ENCODE measurements at places on chromosomes 4 and X.

- DNase-seq, result peak; percentile 91
Measured at GRCh38 chr4:152779513-152780266, at the start of the genes ARFIP1 and TIGD4. TSS of gene ARFIP1 (plus strand) at chr4:152779954. CDS start at chr4:152829634, 49,680 bp downstream. TSS of gene TIGD4 (minus strand) at chr4:152779730. CDS start at chr4:152771004, 8,726 bp downstream.

GRCh38 chrX:47808904-47809788 is 27.6 kb upstream of the ZNF81 start:
- DNase-seq, result no peak

DNA sequence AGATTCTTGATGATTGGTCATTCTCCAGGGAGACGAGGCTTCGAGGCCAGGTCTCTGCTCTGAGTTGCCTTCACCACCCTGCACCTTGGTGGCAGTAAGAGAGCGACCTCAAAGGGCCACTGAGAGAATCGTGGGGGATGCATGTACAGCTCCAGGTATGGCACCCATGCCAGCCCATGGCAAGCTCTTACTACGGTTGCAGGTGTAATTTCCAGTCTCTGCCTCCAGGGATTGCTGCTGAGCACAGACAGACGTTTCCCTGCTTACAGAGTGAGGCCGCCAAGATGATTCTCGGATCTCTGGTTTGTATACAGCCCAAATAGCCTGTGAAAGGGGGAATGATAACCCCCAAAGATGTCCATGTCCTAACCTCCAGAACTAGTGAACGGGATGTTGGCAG is 16.3 kb upstream of the DRD5 start:
- no peak for DNase-seq

GRCh38 chr4:51895158-51895557 is 52.2 kb downstream of the DCUN1D4 start:
- DNase-seq, result no peak

DNA sequence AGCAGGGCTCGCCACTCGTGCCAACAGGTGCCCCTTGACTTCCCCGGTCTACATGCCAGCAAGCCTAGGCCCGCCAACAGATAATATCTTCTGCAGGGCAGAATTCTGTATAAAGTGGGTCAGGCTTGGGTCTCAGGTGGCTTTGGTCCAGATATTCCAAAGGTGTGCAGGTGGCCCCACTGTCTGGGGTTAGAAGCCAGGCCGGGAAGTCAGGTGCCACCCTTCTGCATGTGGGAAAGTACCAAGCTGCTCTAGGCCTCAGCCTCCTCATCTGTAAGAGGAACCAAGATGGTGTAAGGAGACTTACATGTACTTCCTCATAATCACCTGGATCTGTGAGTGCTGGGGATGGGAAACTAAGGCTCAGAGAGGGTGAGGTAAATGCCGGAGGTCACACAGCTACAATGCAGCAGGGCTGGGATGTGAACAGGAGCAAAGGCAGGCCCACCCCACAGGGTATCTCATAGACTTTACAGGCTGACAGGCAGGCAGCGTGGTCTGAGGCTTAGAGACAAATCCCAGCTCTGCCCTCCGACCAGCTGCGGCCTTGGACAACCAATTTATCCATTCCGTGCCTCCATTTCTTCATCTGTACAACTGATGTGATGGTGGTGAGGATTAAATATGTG is 35.9 kb downstream of the WDR1 start:
- DNase-seq, result no peak

All from stimulated activated CD8-positive, alpha-beta memory T cell treated with anti-CD3 and anti-CD28 coated beads, Interleukin-4, amount 100 ng/mL, for 1 hour (primary cell).